ENCODE measurements at places on chromosomes 7 and 10.

DNA sequence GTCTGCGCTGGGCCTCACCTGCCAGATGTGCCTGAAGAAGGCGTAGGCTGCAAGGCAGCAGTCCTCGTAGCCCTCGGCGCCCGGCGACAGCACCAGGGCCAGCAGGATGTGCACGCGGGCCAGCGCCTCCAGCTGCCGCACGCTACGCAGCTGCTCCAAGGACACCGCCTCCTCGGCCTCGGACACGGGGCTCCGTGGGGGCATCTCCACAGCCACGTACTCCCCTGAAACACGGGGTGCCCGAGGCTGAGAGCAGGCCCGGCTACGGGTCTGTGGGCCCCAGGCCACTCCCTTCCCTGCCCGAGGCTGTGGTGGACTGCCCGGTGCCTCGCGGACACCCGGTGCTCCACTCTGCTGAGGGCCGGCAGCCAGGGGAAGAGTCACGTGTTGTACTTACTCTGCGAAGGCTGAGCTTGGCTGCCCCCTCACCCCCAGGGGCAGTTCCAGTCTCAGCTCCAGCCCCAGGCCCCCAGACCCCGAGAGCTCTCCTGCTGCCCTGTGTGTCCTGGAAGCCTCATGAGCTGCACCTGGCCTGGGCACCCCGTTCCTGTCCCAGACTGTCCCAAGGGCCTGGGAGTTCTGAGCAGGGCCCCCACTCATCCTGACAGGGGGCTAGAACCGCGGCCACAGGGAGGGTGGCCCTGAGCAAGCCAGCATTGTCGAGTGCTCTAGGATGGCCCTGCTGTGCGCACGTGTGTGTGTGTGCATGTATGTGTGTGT is 62.8 kb downstream of the CFAP46 start:
- no peak for DNase-seq

DNA sequence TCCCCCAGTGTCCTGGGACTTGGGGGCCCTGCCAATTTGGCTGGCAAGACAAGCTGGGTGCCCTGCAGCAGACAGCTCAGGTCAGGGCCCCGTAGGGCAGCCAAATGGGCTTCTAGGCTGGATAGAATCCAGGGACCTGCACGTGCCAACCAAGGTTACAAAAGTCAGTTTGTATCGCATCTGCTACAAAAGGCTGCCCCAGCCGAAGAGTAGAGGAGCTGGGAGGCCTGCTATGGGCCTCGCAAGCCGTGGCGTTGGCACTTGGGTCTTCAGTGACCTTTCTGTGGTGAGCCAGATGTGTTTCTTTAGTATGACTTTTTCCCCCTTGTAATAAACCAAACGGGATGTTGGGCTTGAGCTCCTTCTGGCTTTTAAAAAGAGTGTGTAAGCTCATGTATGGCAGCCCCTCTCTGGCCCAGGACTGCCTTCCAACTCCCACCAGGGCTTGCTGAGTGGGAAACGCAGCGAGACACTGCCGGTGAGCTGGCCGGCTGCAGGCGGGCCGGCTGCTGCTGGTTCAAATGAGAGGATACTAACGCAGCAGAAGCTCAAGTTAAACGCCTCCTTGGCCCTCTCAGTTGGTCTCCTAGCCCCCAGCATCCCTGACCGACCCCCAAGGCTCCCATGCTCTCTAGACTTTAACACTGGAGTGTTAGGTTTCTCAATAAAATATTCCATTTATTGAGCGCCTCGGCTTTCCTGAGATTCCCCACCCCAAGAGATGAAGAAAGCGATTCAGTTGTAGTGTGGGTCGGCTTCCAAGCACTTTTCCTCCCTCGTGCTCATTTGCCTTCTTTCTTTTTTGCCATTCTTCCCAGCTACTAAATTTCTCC is 3.1 kb upstream of the HOXA10 start:
- DNase-seq = no peak

GRCh38 chr10:89734616-89735015 is 33.2 kb downstream of the KIF20B start:
- no peak for DNase-seq

- DNase-seq = no peak
Observed at GRCh38 chr7:140901941-140902302, 22.8 kb downstream of the BRAF start.

- no peak for DNase-seq
Observed at GRCh38 chr10:70597856-70598815, 4.4 kb downstream of the PRF1 start.

DNA sequence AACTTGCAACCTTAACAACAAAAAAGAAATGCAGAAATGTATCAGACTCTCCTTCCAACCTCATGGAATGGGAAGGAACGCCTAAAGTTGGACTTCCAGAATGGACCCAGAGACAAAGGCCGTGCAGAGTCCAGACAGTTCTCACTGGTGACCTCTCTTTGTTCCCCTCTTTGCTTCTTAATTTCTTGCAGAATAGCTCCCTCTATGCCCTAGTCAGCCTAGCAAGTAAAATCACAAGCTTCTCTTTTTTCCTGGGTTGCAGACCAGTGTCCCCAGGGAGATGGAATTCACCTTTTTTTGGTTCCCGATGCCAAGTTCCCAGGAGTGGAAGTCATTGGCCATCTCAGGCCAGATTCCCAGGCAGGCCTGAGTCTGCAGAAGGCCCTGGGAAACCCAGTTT is 278.0 kb downstream of the CCSER2 start:
- no peak for DNase-seq

- no peak for DNase-seq
Observed at GRCh38 chr10:33265621-33266020, 68.8 kb downstream of the NRP1 start.

- DNase-seq = no peak
Observed at GRCh38 chr10:21518641-21519396, 6.7 kb downstream of the SKIDA1 start.
